AG04450 (cell line): ENCODE measurements at places on chromosomes 12 and 14.

DNA sequence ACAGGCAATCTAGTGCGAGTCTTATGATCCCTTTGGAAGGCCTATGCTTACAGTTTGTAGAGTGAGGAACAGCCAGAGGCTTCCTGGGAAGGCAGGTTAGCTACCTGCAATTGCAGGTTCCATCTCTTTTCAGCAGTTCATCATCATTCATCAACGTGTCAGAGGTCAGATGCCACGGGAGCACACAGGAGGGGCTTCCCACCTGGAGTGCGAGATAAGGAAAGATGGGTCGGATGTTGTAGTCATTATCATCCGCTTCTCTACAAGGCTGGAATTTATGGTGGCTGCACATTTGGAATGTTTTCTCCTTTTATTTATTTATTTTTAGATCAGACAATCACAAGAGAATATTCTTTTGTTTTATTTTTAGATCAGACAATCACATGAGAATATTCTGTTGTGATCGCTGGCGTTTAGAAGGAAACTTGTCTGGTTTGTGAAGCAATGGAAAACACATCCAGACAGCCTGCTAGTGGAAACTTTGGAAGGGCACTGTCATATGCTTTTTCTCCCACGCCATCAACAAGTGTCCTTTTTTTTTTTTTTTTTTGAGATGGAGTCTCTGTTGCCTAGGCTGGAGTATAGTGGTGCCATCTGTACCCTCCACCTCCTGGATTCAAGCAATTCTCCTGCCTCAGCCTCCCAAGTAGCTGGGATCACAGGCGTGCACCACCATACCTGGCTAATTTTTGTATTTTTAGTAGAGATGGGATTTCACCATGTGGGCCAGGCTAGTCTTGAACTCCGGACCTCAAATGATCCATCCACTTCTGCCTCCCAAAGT, 1.9 kb upstream of the BICD1 start:
- DNase-seq, result no peak

DNA sequence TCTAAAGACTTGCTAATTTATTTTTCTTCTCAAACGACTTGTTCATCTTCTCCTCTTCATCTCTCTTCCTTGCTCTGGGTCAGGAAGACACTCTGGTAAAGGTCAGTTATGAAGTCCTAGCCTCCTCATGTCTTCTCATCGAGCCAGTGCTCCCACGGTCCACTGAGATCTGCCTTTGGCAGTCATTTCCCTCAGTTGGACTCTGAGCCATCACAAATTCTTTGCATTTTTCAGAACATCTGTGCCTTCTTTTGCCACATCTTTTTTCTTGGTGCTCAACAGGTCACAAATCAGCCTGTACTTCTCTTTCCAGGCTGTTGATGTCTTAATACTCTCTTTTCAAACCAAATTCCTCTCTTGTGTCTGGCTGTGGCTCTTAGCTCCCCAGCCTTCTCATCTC, 49.7 kb downstream of the IGF1 start:
- no peak for DNase-seq

DNA sequence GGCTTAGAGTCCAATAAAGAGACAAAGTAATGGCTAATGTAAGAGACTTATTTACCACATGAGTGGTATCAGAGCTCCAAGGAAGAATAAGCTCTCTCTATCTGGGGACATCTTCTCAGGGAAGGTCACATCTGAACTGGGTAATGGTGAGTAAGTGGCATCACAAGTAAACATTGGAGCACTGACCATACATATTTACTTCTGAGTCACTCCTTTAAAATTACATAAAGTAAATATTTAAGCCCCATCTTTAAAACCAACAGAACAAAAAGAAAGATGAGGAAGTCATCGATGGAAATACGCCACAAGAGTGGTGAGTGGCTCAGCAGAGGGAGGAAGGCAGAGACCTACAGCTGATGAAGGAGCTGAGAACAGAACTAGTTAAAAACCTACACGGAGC, 159.9 kb downstream of the DUSP6 start:
- DNase-seq, result peak; percentile 18

- no peak for DNase-seq
Observed at GRCh38 chr12:6605421-6606330, 1.5 kb downstream of the CHD4 start.

DNA sequence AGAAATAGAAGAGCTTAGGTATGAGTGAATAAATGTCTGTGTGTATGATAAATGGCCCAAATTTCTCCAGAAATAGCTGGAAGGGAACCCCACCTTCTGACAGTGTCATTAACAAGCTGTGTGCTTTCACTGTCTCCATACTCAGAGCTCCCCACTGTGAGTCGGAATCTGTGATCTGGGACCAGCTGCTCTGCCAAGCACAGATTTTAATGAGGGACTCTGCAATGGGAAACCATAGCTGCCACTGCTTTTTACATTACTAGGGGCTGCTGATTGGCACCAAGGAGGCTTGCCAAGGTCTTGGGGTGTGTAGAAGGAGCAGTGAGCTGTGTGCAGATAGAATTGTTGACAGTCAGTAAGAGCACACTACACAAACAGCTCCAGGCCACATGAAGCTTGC, 244.2 kb upstream of the CCDC196 start:
- DNase-seq, result no peak
